Heart left ventricle (tissue), 16 donors: ENCODE measurements at places on chromosomes 12 and 14. TPM values are rescaled to one million over a fixed set of nuclear protein-coding genes. Genes with fewer than 3 reads are reported as not detected.

SERPINA5 gene
- 2.5 TPM for total RNA-seq

CCDC175 gene
- total RNA-seq = not detected

SERPINA10 gene
- not detected for total RNA-seq

- no peak for DNase-seq
Observed at GRCh38 chr12:53068811-53069585, 10.2 kb downstream of the SPRYD3 start.

GRCh38 chr14:74705613-74706500, 7.0 kb downstream of the AREL1 start:
- no peak for DNase-seq

DNA sequence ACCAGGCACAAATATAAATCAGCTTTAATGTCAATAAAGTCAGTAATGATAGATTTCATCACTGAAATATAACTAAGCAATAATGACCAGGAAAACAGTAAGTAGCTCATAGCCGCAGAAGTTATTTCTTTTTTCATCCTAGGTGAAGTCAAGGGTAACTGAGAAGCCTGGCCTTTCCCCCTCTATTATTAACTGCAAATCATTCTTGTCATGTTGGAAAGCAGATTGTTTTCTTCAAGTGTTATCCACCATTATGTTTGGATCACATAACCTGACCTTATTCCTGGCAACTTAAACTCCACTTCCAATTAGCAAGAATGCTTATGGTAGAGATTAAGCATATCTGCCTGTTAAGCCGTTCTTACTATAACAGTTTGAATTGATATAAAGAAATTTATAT, 603.4 kb upstream of the FOXG1 start:
- DNase-seq = no peak

GRCh38 chr12:120698665-120699064, 11.6 kb upstream of the UNC119B start:
- peak; percentile 58 for DNase-seq
